ENCODE measurements at places on chromosomes 1 and 21.

DNA sequence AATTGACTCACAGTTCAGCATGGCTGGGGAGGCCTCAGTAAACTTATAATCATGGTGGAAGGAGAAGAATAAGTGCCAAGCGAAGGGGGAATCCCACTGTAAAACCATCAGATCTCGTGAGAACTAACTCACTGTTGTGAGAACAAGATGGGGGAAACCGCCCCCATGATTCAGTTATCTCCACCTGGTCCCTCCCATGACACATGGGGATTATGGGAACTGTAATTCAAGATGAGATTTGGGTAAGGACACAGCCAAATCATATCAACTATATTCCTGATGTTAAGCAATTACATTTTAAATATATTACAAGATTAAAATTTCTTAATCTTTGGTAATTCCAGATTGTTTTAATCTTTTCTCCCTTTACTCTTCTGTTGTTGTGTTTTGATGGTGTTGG lies 55.2 kb downstream of the FNBP1L start:
- DNase-seq: no peak

GRCh38 chr1:44321466-44321865 lies 33.6 kb downstream of the ERI3 start:
- DNase-seq: no peak

DNA sequence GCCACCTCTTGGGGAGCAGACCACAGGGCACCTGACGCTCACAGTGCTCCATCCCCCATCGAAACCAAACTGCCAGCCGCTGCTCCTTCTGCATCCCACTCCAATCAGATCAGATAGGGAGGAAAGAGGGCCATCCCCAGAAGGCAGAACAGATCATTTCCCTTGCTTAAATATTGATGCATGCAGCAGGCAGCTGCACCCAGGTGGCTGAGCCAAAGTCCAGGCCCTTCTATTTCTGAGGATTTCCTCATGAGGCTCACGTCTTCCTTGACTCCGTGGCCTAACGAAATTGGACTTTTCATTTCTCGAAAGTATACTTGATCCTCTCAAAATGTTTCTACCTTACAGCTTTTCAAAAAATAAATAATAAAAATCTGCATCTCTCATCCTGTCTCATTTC lies 239.2 kb downstream of the ATG4C start:
- DNase-seq: no peak

- DNase-seq: no peak
These were observed 41.6 kb upstream of the SLC45A1 start for GRCh38 chr1:8276173-8276914.

GRCh38 chr1:32782086-32782485 lies 35.1 kb downstream of the YARS1 start:
- DNase-seq: no peak
